ENCODE measurements at places on chromosomes 2 and 18.

- DNase-seq, result no peak
Observed at GRCh38 chr2:70094171-70094977, 7.1 kb downstream of the PCBP1 start.

DNA sequence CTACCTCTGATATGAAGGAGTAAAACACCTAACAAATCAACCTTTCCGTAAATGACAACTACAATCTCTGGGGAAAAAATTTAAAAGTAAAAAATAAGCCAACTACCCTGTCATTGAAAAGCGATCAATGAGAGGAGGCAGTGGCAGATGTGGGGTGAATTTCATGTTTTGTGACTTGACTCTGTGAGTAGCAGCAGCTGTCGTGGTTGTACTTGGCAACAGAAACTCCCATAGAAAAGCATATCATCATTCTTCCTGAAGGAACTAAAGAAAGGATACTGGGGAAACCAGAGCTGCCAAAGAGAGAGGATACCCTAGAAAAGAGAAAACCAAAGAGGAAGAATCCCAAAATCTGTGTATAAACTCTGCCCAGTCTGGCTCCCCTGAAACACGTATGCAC, 236.4 kb downstream of the TNS1 start:
- no peak for DNase-seq

- no peak for DNase-seq
Observed at GRCh38 chr18:76981396-76981968, 151.1 kb downstream of the MBP start.

- no peak for DNase-seq
Observed at GRCh38 chr2:195038153-195038552, 618.9 kb upstream of the SLC39A10 start.

GRCh38 chr2:200430017-200430416, 79.9 kb downstream of the KCTD18 start:
- DNase-seq, result no peak

- DNase-seq, result no peak
Observed at GRCh38 chr2:65232636-65233035, 5.0 kb downstream of the ACTR2 start.

- DNase-seq, result no peak
Observed at GRCh38 chr2:23377771-23378170, 7.2 kb upstream of the KLHL29 start.

DNA sequence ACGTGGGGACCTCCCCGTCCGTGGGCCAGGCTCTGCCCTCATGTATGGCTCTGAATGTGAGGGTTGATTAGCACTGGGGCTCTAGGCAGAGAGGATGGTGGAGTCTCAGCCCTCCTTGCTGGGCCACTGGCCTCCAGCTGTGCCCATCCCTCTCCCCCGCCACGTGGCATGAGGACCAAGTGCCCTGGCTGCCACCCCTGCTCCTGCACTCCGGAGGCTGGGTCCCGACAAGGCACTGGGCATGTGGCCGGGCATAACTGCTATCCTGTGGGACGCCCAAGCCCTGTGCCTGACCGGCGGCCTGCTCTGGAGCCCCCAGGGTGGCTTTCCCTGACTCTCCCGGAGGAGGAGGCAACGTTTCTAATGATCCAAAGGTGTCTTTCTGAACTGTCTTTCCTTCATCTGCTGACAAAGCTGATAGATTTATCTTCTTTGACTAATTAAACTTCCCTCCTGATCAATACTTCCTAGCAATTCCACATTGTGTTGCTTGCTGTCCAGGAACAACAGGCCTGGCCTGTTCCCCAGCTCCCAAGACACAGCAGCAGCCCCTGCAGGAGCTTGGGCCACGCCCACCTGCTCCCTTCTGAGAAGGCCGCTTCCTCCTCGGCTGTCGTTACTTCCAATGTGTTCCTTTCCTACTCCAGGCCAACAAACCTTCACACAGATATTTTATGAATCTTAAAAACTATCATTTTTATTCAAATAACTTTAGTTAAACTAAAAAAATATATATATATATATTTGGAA, 132.0 kb downstream of the SNTG2 start:
- no peak for DNase-seq

- DNase-seq, result no peak
Observed at GRCh38 chr2:31110998-31111397, 27.2 kb downstream of the GALNT14 start.

DNA sequence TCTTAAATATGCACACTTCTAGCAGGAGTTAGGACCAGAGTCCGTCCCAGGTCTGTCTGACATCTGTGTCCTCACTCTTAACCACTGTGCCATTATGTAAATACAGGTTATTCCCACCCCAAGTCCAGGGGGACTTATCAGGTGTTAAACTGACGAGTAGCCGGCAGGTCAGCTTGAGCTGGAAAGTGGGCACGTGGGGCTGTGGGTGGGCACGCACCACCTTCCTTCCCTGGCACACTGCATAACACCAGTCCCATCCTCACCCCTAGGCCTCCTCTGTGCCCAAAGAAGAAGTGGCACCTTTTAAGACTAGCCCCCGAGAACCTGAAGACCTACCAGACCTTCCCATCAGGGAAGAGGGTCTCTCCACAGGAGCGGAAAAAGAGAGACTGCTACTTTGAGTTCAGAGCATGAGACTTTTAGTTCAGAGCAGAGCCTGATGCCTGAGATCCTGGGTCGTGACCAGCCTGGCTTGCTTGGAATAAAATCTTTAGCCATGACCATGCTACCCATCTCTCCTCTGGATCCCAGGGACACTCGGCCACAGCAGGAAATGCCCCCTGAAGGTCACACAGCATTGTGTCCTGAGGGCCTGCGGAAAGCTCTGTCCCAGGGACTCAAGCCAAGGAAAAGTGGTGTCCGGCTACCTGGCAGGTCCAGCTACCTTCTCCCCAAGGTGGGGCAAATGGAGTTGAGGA, 62.0 kb downstream of the CIB4 start:
- no peak for DNase-seq

DNA sequence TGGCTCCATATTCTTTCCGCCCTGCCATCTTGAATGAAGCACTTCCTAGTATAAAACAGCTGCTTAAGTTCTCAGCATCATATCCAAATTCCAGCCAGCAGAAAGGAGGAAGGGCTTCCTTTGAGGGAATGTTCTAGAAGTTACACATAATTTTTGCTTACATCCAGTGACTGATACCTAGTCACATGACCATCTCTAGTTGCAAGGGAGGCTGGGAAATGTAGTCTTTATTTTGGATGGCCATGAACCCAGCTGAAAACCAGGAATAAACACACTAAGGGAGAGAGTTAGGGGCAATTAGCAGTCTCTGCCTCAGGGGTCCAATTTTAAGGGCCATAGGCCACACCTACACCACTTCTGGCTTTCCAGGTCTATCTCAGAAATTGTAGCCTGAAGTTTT, 57.8 kb upstream of the LMAN1 start:
- no peak for DNase-seq

DNA sequence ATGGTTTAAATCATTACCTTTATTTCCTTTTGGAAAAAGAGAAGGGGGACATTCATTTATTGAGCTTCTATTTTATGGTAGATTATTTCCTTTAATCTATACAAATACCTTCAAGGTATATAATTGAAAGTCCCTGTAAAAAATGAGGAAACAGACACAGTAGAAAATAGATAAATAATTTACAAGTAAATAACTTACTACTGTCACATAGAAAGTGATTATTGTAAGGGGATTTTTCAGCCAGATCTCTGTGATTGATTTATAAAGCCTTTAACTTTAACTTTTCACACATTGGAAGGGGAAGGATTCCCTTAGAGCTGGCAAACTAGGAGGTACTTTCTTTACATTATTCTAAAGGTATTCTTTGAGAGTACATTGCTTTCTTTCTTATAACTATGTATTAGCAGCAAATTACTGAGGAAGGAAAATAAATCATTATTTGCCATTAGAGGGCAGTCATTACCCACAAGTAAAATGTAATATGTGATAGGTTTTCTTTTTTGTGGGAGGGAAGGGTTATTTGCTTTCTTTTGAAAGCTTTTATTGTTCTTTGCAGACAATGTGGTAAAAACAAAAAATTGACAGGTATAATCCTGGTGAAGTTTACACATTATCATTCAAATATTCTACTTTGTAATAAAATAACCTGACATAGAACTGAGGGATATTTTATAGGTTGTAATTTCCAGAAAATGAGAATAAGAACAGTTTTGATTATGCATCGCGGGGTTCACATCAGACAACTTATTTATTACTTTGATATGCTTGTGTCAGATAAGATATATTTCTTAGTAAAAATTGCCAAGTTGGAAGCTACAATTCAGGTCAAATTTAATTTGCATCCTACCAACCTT, 24.8 kb upstream of the RPE start:
- DNase-seq, result no peak

GRCh38 chr2:237896956-237897355, 37.5 kb downstream of the RAMP1 start:
- DNase-seq, result no peak

- DNase-seq, result no peak
Observed at GRCh38 chr2:200003444-200003843, 48.1 kb downstream of the MAIP1 start.

- DNase-seq, result no peak
Observed at GRCh38 chr2:24568551-24568950, 77.5 kb downstream of the NCOA1 start.

DNA sequence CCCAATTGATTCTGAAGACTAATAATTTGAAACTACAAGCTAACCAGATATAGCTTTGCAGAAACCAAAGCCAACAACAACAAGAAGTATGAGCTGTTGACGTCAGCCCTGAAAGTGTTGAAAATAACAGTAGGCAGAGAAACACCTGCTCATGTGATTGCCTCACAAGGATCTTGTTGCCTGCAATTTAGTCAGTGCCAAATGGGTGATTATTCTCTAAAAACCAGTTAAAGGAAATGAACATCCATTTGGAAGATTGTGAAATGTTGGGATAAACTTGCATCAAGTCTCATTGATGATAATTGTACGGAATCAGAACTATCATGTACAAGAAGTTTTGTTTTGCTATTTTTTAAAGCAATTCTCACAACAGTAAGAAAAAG, 2.8 kb downstream of the CYTIP start:
- DNase-seq, result no peak

DNA sequence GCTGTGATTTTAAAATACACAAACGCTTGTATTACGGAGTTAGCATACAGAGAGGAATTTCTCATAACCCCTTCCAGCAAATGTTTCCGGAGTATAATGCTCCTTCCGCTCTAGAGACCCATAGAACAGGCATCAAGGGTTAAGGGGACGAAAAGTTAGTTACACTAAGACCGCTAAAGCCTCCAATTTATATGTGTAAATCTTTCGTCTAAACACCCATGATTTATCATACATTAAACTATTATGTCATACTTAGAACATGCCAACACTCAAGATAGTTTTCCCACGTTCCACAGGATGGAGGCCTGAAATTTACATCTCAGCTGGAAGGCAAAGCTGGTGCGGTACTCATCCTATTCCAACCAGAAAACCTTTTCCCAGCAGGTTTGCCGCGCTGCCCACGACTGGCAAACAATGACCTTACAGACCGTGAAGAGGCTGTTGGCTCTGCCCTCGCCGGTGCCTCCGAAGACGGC, 650 bp downstream of the ORMDL1 start:
- DNase-seq, result no peak

DNA sequence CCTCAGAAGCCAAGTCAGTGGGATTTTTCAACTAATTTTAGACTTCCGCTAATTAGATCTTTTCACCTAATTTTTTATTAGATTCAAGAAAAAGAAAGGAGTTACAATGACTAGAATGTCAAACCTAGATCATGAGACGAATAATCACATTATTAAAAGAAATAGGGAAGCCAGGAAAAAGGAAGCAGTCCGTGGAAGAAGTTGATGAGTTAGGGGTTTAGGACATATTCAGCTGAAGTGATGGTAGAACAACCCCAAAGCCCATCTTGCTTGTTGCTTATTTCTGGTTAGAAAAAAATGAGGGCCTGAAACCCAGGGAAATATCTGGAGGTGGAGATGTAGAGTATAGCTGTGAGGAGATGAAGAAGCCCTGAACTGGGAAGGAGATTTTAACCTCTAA, 8.0 kb downstream of the KLF7 start:
- DNase-seq, result no peak

GRCh38 chr2:174330945-174331594, 3.7 kb upstream of the SP9 start:
- no peak for DNase-seq

DNA sequence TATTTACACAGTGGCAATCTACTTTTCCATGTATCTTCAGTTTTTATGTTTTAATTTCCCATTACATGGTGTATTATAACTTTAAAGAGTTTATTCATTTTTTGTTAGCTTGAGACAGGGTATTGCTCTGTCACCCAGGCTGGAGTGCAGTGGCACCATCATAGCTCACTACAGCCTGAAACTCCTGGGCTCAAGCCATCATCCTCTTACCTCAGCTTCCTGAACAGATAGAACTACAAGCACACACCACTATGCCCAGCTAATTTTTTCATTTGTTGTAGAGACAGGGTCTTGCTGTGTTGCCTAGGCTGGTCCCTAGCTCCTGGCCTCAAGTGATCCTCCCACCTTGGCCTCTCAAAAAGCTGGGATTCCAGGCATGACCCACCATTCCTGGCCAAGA, 66.8 kb downstream of the COA5 start:
- no peak for DNase-seq

DNA sequence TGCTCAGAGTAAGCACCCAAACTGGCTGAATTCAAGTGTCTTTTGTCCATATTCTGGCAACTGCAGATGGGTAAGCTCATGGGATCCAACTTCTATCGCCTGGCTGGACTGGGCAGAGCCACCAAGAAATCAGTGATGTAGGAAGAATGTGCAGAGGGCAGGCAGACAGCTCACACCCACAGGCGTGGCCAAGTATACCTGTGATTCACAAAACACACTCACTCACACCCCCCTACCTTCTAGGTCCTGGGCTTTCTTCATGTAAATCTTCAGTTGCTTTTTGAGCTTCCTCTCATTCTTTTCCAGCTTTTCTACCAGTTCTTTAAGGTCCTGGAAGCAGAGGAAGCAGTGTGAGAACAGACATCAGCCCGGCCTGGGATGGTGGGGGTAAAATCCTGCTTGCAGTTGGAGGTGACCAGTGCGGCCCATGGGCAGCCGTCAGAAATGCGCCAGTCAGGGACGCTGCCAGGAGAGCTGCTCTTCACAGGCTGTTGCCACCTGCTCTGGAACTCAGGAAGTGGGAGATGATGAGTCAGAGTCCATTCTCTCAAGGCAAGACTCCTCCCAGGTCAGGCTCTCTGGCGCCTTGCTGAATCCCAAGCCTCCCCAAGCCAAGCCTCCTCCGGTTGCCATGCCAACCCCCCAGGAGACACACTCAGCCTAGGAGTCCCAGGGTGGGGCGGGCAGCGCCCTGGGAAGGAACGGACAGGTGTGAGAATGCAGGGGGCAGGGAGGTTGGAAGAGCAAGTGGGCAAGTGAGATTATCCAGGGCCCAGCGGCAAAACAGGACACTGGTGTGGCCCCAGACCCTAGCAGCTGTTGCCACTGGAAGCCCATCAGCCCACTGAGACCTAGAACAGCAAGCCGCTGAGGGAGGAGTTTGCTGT, 36.2 kb upstream of the ACAA2 start:
- no peak for DNase-seq

DNA sequence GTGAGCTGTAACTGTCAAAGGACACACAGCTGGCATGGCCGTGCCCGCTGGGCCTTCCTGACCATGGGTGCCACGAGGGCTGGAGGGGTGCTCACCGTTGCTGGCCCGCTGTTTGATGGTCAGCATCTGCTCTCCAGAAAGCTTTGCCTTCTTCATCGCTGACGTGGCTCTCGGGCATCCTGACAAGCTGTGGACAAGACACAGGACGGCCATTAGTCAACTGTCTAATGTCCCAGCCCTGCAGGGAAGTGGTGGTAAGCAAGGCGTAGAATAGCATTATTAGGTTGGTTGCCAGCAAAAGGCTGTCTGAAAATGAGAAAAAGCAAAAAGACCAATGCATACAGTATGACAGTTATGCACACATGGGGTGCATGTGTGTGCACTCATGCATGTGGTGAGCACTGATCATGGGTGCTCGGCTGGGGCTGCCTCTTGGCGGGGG, 64.7 kb upstream of the PXDN start:
- DNase-seq, result no peak

- no peak for DNase-seq
Observed at GRCh38 chr2:133835821-133836619, 267.8 kb upstream of the NCKAP5 start.
